ENCODE measurements at places on chromosomes 6 and 20.

DNA sequence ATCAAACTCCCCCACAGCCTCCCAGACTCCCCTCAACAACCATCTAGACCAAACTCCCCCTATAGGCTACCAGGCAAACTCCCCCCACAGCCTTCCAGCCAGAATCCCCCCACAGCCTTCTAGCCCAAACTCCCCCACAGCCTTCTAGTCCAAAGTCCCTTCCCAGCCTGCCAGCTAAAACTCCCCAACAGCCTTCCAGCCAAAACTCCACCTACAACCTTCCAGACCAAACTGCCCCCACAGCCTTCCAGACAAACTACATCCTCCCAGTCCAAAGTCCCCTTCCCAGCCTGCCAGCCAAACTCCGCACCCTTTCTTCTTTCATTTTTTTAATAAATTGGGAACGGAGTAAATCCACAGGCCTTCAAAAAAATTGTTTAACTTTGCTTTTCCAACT is 37.4 kb upstream of the SYNDIG1 start:
- peaks cover 2% of the 10 kb centered on the region for H3K27me3 ChIP-seq
- H3K4me3 ChIP-seq: no peak overlapping the region
- DNase-seq: no peak
- H3K4me1 ChIP-seq: no peaks in the 10 kb centered on the region
- H3K27ac ChIP-seq: no peak overlapping the region

DNA sequence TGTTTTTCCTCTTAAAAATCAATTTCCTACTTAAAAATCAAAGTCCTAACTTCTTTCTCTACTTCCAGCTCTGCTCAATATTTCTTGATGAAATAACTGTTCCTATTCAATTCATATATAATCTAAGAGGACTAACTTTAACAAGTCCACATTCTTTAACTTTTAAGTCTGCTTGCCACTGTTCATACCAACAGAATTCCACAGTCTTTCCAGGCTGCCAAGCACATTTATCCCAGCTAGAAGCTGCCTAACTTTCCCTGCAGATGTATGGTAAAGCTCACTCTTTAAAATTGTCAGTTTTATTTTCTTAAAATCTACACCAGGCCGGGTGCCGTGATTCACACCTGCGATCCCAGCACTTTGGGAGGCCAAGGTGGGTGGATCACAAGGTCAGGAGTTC is 11.5 kb downstream of the CALHM6 start:
- no peak for DNase-seq
- H3K4me3 ChIP-seq: no peak overlapping the region
- H3K36me3 ChIP-seq: no peaks in the 10 kb centered on the region
- H3K27ac ChIP-seq: no peak overlapping the region

DNA sequence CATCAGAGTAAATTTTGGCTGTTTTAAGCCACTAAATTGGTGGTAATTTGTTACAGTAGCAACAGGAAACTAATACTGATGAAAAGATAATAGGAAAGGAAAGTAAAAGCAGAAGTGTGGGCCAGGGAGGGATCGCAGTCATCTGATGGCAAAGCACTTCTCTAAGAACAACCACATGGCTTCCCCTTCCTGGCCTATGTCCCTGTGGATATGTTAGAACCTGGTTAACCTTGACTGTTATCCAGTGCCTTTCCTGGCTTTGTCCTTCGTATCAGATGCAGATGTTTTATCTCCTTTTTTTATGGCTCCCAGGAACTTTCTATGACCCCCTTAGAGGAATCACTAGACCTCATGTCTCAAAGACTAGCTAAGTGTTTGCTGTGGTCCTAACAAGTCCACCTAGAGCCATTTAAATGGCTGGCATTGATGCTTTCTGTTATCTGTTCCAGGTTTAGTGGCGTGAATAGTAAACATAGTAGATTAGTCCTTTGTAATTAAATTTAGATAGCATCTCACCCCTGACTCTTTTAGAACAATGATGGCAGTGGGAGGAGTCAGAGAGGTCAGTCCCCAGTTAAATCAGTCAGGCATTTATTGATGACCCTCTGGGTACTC is 79.2 kb upstream of the PHACTR2 start:
- no peak for DNase-seq
- no peaks in the 10 kb centered on the region for H3K36me3 ChIP-seq
- H3K4me3 ChIP-seq: no peak overlapping the region
- H3K27me3 ChIP-seq: no peaks in the 10 kb centered on the region

DNA sequence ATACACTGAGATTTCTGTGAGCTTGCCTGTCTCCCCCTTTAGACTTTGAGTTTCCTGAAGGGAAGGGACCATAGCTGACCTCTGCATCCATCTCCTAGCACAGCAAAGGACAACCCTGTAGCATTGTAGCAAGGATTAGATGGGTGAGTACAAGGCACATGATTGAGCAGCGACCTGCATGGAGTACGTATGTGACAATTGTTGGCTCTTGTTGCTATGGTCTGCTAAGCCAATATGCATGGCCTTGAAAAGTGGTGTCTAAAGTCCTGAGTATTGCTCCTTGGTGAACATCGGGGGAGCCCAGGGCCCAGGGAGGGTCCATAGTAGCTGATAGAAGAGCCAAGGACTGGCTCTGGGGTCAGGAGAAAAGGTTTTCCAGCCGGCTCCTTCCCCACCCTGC is 365.0 kb upstream of the CHD6 start:
- no peak for DNase-seq
- no peak overlapping the region for H3K27ac ChIP-seq
- no peaks in the 10 kb centered on the region for H3K36me3 ChIP-seq
- no peak overlapping the region for H3K4me3 ChIP-seq

GRCh38 chr6:17865798-17866725 is 121.4 kb downstream of the KIF13A start:
- H3K4me1 ChIP-seq: no peaks in the 10 kb centered on the region
- peaks cover 49% of the 10 kb centered on the region for H3K27me3 ChIP-seq
- no peak for DNase-seq
- H3K4me3 ChIP-seq: no peak overlapping the region
- no peak overlapping the region for H3K27ac ChIP-seq

- peaks cover 5% of the 10 kb centered on the region for H3K4me1 ChIP-seq
- no peak overlapping the region for H3K4me3 ChIP-seq
- DNase-seq: no peak
- H3K27ac ChIP-seq: no peak overlapping the region
- no peaks in the 10 kb centered on the region for H3K27me3 ChIP-seq
These were observed 409.7 kb downstream of the CDKAL1 start for GRCh38 chr6:20943922-20944321.

DNA sequence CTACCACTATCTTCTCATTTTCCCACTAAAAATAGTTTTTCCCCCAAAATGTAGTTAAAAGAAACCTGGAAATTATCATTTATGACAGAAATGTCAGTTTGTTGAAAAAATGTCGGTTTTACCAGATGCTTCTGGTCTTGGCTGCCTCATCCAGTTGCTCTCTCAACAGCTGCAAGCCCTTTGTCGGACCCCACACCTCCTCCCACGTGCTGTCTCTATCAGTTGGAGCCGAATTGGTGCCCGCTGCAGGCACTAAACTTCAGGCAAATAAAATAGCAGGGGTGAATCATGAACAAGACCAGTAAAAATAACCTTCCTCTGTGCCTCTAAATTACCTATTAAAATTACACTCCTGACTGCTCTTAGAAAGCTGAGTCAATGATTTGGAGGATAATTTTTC is 129.5 kb upstream of the CEP162 start:
- H3K4me3 ChIP-seq: no peak overlapping the region
- H3K4me1 ChIP-seq: no peaks in the 10 kb centered on the region
- H3K27me3 ChIP-seq: no peaks in the 10 kb centered on the region
- no peak overlapping the region for H3K27ac ChIP-seq

GRCh38 chr6:117317261-117317660 is 51.9 kb downstream of the VGLL2 start:
- H3K36me3 ChIP-seq: no peaks in the 10 kb centered on the region
- H3K4me1 ChIP-seq: no peaks in the 10 kb centered on the region
- H3K27ac ChIP-seq: no peak overlapping the region
- H3K4me3 ChIP-seq: no peak overlapping the region
- no peak for DNase-seq

DNA sequence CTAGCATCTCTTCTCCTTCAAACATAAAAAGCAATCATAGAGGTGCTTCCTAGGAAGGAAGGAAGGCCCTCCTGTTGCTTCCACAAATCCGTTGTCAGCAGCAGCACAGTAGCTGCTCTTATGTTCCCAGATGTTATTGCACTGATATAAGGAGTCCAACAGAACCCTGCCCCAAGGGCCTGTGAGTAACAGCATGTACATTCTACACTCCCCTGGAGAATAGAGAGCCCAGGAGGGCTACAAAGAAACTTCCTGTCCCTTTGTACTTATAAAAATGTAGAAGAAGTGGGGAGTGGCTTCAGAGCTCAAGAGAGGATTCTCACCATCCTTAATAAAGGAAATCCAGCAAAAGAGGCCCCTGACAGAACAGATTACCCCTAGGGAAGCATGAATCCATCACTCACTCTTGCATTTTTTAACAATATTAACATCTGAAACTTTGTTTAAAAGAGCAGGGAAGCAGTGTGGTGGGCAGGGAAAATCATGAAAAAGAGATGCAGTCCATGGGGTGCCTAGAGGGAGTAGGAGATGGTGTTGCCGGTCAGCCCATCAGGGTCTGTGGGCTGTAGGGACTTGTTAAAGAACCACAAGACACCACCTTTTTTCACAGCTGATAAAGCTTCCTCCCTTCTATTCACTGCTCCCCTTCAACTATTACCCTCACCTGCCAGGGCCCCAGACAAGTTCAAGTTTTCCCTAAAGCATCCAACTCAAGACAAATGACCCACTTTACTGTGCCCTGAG is 104.5 kb upstream of the ADGRF1 start:
- peaks cover 14% of the 10 kb centered on the region for H3K27me3 ChIP-seq
- no peak overlapping the region for H3K27ac ChIP-seq
- no peak overlapping the region for H3K4me3 ChIP-seq
- no peaks in the 10 kb centered on the region for H3K4me1 ChIP-seq

- H3K27me3 ChIP-seq: no peaks in the 10 kb centered on the region
- H3K4me3 ChIP-seq: peak overlapping the region; percentile 79
- no peak for DNase-seq
- peaks cover 24% of the 10 kb centered on the region for H3K36me3 ChIP-seq
- H3K4me1 ChIP-seq: peaks cover 48% of the 10 kb centered on the region
- peak overlapping the region; percentile 87 for H3K27ac ChIP-seq
These were observed 124.8 kb upstream of the SLC2A12 start for GRCh38 chr6:134177236-134177635.

DNA sequence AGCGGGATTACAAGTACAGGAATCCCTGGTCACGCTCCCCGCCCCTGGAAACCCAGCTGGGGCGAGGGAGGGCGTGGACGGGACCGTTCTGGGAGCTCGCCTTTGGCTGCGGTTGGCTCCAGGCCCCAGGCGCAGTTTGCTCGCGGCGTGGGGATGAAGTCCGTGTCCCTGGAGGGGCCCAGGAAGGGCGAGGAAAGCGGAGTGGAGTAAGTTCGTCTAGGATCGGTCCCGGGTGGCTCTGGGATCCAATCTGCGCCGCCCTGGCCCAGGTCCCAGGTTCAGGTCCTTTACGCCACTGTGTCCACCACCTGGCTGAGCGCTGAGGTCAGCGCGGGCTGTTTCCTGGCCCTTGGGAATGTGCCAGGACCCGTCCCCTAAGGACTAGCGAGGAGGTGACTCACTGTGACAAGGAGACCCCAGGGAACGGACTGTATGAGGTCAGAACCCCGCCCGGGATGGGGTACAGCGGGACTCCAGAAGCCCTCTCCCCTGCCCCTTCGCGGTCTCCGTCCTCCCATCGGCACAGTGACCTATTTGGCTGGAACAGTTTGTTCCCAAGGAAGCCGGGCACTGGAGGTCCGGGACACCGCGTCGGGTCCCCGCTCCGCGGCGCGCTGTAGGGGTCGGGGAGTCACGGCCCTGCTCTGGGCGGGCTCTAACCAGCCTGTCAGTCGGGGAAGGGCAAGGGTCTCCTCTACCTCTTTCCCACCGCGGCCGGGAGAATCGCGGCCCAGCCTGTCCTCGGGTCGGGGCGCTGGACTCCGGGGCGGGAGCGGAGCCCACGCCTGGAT is 724 bp downstream of the CDKN1A start:
- peaks cover 60% of the 10 kb centered on the region for H3K4me1 ChIP-seq
- peak; percentile 64 for DNase-seq
- peaks cover 30% of the 10 kb centered on the region for H3K36me3 ChIP-seq
- H3K27ac ChIP-seq: peak overlapping the region; percentile 94
- H3K4me3 ChIP-seq: peak overlapping the region; percentile 94

GRCh38 chr6:4693173-4693970 is 82.8 kb upstream of the CDYL start:
- no peaks in the 10 kb centered on the region for H3K4me1 ChIP-seq
- H3K27me3 ChIP-seq: peaks cover 33% of the 10 kb centered on the region
- no peak overlapping the region for H3K4me3 ChIP-seq
- H3K27ac ChIP-seq: no peak overlapping the region

DNA sequence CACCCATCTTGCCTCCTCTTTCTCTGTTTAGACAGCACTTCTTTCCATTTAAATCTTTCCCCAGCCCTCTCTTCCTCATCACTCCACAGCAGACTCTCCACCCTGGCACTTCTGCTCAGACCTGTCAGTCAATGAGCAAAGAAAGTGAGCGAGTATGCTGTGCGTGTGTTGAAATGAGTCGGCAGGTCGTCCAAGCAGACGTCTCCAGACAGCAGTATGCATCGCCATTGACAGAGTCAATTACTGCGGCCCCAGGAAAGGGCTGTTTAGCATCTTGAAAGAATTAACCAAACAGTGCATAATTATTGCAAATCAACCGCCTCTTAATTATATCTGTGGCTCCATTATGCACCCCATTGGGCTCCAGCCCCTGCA is 54.8 kb upstream of the KCNG1 start:
- DNase-seq: no peak
- H3K27me3 ChIP-seq: peaks cover 80% of the 10 kb centered on the region
- H3K4me3 ChIP-seq: no peak overlapping the region
- no peaks in the 10 kb centered on the region for H3K36me3 ChIP-seq
- no peaks in the 10 kb centered on the region for H3K4me1 ChIP-seq

Data from activated T-cell treated with anti-CD3 and anti-CD28 coated beads, Interleukin-2, amount 50 U/mL, for 24 hours (primary cell).